ENCODE measurements at places on chromosomes 12 and 14. TPM values are rescaled to one million over a fixed set of nuclear protein-coding genes. Genes with fewer than 3 reads are reported as not detected.

ADCY4 gene
- 138 TPM for total RNA-seq

FITM1 gene
- 0.51 TPM for total RNA-seq

POTEG gene
- not detected for total RNA-seq

CHST11 gene
- total RNA-seq, result 10.0 TPM

TEP1 gene
- 36.2 TPM for total RNA-seq

EDDM3A gene
- total RNA-seq, result not detected

PPP4R4 gene
- not detected for total RNA-seq

RPL10L gene
- not detected for total RNA-seq

ZC2HC1C gene
- 0.84 TPM for total RNA-seq

HSPB8 gene
- 3.4 TPM for total RNA-seq
